ENCODE measurements at places on chromosomes 11 and 22.

DNA sequence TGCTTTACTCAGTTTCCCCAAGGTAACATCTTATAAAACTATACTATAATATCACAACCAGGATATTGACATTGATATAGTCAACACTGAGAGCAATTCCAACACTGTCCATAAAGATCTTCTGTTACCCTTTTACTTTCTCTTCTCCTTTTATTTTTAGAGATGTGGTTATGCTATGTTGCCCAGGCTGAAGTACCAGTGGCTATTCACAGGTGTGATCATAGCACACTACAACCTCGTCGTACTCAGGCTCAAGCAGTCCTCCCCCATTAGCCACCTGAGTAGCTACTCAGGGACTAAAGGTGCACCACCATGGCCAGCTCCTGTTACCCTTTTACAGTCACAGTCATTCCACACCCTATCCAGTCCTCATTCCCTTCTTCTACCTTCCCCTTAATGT is 119.7 kb downstream of the CWF19L2 start:
- no peak for DNase-seq

DNA sequence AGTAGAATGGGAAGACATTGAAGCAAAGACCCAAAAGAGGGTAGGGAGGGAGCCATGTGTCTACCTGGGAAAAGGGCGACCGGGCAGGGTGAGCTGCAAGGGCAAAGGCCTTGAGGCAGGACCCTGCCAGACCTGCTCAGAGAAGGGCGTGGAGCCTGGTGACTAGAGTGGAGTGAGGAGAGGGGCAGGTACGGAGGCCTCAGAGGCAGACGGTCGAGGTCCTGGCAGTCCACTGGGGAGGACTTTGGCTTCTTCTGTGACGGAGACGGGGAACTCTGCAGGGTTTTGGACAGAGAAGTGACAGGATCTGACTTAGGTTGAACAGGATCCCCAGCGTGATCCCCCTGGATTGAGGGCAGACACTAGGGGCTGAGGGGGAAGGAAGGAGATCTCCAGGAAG is 12.9 kb downstream of the RIBC2 start:
- DNase-seq, result no peak

DNA sequence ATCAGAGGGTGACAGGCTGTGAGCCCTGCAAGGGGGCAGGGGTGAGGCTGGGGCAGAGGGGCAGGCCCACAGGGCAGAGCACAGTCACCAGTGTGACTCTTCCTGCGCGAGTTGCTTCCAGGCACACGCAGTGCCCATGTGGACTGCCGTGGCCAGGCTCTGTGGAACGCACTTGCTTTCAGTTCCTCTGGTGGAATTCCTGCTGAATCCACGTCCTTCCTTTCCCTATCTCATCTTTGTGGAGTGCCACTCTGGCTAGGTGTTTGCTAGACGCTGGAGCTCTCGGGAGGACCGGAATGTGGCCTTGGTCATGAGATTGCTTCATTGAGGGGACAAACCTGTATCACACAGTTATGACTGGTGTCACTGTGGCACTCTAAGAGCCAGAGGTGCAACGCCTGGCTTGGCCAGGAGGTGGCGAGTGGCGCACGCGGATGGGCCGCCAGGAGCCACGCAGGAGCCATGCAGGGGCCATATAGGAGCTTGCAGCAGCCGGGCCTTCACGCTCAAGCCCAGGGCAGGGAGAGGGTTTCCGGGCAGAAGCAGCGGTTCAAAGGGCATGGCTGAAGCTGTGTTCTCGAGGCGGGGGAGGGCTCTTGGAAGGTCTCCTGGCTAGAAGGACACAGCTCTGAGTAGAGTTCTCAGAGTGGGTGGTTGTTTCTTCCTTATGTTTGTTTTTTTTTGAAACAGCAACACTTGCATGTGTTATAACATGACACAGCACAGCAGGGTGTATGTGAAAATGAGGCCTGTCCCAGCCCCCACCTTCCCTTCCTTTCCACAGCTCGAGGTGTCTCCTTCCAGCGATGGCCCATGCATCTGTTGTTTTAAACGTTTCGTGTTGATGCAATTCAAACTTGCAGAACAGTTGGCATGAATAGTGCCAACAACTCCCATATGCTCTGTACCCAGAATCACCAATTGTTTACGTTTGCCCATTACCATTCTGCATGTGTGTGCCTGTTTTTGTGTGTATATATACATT is 36.2 kb downstream of the TBC1D22A start:
- DNase-seq, result no peak

DNA sequence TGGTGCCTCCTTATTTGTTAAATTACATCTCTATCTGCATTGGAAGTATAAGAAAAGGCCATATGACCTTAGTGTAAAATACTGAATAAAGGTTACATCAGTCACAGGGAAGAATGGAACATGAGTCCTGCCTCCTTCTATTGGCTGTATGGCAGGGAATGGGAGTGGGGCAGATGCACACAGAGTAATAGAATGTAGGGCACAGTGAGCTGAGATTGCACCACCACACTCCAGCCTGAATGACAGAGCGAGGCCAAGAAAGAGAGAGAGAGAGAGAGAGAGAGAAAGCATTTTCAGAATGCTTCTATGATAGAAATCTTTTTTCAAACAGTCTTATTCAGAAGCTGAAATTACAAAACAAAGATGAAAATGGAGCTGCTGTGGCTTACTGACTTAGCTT is 58.8 kb downstream of the SLN start:
- no peak for DNase-seq

DNA sequence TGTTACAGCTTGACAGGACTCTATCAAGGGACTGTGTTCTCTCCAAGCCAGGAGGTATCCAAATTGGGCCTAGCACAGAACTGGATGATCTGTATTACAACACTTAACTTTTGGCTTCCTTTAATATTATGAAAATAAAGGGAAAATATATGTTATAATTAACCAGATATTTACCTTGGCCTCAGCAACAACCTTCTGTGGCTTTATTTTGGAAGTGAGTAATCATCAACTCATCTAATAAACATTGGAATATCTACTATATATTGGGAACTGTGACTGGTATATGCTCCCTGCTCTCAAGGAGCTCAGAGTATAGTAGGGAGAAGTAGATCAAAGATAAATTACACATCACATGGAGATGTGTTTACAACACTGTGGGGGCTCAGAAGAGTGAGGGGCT is 352.2 kb downstream of the METTL15 start:
- DNase-seq, result no peak

- no peak for DNase-seq
These were observed 16.4 kb upstream of the UPK3A start for GRCh38 chr22:45268167-45268957.

DNA sequence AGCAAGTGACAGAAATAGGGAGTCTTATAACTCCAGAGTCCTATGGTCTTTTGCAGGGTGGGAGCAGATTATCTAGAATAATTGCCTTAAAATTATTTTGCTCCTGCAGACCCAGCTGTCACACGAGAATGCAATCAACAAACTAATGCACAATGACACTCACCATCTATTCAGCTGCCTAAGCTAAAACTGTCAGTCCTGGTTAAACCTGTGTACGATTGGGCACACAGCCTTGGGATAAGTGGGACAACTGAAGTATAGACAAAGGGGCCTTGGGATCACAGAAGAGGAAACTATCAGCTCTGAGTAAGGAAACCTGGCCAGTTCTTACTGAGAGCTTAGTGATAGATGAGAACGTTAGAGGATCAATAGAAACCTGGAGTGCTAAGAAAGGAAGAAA is 595.9 kb upstream of the KIRREL3 start:
- DNase-seq, result no peak

GRCh38 chr11:92839450-92839849 is 130.0 kb upstream of the MTNR1B start:
- DNase-seq, result no peak

- DNase-seq, result peak; percentile 51
These were observed 3.8 kb downstream of the PIM3 start for GRCh38 chr22:49964136-49965090.

GRCh38 chr11:104926771-104927611 is 28.7 kb upstream of the CASP12 start:
- DNase-seq, result no peak

- no peak for DNase-seq
These were observed 83.1 kb downstream of the ARFGAP2 start for GRCh38 chr11:47093541-47093940.

GRCh38 chr11:120914601-120915000 is 109.3 kb upstream of the TBCEL start:
- no peak for DNase-seq

Data from RWPE2 (cell line).